NCI-H524 treated with DMSO at 0.1 percent for 48 hours (cell line): ENCODE measurements at places on chromosomes 12 and 14.

- no peak for DNase-seq
Measured at GRCh38 chr14:91272341-91273272, 28.1 kb upstream of the GPR68 start.

- no peak for DNase-seq
Measured at GRCh38 chr12:26941215-26941594, 2.9 kb downstream of the FGFR1OP2 start.

DNA sequence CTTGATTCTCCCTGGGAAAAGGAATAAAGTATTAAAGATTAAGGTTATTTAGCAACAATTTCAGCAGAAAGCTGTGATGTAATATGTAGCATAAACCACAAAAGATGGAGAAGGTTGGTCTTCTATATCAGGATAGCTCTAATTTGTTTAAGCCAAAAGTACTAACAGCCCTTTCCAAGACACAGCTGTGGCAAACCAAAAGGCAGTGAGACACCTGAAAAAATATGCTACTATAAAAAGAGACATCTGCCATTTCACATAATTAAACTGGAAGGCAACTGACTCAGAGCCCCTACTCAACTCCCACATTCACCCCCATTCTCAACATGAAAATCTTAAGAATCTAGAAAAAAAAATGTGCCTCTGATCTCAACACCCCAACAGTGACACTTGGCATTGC lies 390.2 kb upstream of the PRICKLE1 start:
- DNase-seq: no peak

DNA sequence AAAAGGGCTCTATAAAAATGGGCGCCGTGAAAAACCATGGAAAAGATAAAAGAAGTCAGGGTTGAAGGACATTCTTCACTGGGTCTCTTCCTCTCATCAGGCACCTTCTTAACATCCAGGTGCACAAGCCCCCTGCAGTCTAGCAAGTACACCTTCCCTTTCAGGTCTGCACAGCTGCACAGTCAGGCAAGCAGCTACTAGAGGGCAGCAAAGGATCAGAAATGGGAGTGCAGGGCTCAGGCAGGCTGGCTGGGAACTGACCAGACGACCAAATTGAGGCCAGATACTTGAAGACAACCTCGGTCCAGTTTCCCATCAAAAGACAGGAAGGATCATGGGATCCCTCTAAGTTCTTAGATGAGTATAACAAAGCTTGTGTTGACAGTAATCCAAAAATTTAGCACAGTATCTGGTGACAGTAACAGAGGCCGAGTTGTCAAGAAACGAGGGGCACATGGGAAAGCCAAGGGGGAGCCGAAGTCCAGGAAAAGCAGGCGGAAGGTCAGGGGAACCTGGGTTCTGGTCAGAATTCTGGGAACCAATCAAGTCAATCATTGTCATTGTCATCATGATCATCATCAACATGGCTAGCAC lies 10.1 kb upstream of the GRIP1 start:
- peak; percentile 14 for DNase-seq

DNA sequence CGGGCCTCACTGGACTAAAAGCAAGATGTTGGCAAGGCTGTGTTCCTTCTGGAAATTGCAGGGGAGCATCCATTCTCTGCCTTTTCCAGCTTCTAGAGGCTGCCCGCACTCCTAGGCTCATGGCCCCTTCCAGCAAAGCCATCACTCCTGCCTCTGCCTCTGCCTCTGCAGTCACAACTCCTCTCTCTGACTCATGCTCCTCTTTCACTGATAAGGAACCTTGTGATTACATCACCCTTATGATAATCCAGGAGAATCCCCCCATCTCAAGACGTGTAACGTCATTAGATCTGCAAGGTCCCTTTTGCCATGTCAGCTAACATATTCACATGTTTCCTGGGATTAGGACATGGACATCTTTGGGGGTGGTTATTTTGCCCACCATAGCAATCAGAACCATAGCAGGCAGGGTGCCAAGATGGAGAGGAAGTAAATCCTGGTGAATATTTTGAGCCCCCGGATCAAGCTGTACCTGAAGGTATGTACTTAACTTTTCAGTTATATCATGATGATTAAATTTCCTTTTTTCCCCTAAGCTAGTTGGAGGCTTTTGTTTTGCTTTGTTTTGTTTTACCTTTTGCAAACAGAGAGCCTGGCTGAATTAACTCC lies 123.6 kb downstream of the SCARB1 start:
- DNase-seq: no peak

DNA sequence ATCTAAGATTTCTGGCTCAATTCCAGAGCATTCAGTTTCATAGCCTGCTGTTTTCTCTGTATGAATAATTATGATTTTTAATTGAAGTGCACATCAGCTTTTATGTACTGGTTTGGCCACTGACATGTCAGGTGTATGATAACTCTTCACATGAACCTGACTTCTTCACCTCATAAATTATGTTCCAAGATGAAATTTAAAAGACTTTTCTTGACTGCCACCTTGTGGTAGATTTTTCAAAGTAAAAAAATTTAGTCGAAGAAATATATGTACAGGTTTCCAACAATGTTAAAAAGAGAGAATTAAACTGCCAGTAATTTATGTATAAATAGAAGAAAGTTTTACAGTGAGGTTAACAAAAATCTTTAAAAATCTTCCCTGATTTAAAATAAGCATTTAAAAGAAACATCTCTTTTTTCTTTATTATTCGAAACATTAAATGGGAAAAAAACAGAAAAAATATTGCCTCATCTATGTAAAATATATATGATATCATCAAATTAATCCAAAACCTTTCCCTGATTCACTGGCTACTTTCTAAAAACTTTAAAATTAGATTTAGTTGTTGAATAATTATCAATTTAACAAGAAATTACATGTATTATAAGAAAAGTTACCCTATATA lies 124.9 kb upstream of the ATXN7L3B start:
- DNase-seq: no peak

GRCh38 chr14:103530390-103530789 lies 1.4 kb downstream of the TRMT61A start:
- DNase-seq: no peak

DNA sequence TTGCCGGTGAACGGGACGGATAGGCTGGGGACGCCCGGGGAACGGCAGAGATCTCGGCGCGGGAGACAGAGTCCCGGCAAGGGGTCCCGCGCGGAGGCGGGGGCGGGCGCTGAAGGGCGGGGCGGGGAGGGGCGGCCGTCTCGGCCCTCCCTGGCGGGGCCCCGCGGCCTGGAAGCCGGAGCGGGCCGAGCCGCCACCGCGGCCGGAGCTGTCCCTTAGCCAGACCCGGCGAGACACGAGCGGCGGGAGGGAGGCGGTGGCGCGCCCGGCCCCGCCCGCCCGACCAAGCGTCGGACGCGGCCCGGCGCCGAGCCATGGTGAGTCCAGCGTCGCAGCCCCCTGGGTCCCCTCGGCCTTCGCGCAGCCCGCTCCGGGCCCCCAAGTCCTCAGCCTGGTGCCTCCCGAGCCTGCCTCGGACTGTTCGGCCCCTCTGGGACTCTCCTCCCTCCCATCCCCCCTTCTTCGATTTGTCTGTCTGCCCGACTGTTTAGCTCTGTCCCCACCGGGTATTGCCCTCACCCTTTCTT lies at the start of gene ARHGEF40:
Gene ARHGEF40, plus strand, starts transcription at position 222 of the 527 bp plus-strand sequence. Its CDS starts 93 bp downstream, at position 315.
- no peak for DNase-seq

- no peak for DNase-seq
Measured at GRCh38 chr12:85424581-85425348, 144.7 kb downstream of the ALX1 start.

DNA sequence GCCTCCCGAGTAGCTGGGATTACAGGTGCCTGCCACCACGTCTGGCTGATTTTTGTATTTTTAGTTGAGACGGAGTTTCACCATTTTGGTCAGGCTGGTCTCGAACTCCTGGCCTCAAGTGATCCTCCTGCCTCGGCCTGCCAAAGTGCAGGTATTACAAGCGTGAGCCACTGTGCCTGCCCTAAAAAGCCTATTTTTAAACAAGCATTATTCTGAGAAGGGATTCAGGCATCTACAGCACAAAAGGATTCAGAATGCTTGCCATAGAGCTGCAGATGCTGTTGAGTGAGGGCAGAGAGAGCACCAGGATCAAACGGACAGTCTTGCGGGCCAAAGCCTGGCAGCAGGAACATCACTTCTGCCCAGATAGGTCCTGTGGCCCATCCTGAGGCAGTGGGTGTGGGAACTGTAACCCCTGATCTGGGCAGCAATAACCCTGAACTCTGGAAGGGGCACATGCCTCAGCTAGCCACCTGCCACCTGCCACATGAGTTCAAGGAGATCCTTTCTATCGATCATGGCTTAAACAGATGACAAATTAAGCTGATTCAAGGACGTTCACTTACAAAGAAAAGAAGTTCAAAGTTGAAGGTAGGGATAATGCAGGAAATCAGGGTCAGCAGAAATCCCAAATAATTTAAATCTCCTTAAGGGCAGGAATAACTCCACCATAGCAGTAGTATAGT lies 16.8 kb upstream of the SNX6 start:
- DNase-seq: no peak

GRCh38 chr12:48640854-48641253 lies 41.2 kb downstream of the KANSL2 start:
- no peak for DNase-seq

DNA sequence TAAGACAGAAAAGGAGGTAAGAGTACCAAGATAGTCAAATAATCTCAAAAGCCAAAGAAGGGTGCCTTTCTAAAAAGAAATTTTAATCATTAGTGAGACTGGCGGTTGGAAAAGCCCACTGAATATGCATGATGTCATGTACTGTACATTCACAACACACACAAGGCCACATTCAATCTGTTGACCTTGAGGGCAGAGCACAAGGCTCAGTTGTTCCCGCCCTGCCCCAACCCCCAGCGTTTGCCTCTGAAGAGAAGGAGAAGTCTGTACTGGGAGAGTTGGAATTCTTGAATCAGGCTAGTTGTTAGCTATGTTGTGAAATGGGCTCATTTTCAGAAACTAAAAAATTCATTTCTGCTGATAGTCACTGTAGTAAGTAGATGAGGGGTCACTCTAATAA lies 50.2 kb upstream of the NID2 start:
- DNase-seq: no peak

GRCh38 chr12:59182191-59182590 lies 261.9 kb upstream of the LRIG3 start:
- DNase-seq: no peak

GRCh38 chr12:122318607-122319605 lies 52.6 kb upstream of the VPS33A start:
- DNase-seq: no peak

GRCh38 chr12:51393676-51394545 lies 2.7 kb upstream of the GALNT6 start:
- no peak for DNase-seq

GRCh38 chr12:106841510-106842302 lies 67.2 kb downstream of the RIC8B start:
- no peak for DNase-seq

GRCh38 chr14:54278087-54278486 lies 118.7 kb upstream of the CDKN3 start:
- no peak for DNase-seq

DNA sequence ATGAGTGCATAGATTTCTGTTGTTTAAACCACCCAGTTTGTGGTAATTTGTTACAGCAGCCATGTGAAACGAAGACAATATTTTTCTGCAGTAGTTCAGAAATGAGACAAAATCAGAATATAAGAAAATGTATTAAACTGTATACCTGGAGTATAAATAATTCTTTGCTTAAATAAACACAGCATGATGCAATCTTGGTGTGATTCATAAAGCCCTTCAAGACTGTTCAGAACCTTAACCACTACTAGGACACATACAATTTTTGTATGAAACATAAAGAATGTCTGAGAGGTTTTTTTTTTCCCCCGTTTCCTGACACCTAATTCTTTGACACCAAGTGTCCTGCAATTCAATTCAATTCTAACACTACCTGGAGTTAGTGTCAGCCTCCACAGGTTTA lies 10.5 kb downstream of the C12orf75 start:
- no peak for DNase-seq

- DNase-seq: no peak
Measured at GRCh38 chr12:89098441-89099112, 253.7 kb downstream of the DUSP6 start.

DNA sequence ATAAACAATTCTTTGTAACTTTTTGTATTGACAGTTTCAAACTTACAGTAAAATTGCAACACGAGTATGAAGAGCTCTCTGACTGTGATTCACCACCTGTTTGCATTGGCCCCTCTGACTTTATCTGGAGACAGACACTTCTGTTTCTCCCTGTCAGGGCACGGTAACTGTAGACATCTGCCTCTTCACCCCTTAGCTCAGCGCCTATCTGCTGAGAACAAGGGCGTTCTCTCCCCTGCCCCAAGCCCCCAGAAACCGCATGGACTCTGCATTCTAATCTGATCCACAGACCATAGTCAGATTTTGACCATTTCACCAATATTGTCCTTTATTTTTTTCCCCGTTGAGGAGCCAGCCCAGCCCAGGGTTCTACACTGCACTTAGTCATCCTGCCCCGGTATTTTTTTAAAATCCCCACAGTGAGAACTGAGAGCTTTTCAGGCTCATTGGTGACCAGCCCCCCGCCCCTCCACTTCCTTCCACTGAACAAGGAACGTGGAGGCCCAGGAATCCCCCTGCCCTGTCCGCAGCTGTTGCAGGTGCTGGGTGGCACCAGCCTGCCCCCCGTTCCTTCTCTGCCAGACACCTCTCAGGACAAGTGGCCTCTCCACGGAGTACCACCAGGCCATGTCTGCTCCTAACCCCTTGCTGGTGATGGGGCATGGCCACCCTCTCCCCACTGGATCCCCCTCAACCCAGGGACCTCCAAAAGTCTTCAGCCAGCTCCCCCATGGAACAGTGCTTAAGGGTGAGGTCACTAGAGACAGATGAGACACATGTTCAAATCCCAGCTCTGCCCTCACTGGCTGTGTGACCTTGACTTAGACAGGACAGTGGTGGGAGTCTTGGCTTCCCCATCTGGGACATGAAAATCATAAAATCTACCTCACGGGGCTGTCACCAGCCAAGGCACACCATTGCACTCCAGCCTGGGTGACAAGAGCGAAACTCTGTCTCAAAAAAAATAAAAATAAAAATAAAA lies 11.2 kb downstream of the RHOF start:
- DNase-seq: no peak

GRCh38 chr12:105595440-105595839 lies 264.9 kb downstream of the C12orf75 start:
- no peak for DNase-seq

DNA sequence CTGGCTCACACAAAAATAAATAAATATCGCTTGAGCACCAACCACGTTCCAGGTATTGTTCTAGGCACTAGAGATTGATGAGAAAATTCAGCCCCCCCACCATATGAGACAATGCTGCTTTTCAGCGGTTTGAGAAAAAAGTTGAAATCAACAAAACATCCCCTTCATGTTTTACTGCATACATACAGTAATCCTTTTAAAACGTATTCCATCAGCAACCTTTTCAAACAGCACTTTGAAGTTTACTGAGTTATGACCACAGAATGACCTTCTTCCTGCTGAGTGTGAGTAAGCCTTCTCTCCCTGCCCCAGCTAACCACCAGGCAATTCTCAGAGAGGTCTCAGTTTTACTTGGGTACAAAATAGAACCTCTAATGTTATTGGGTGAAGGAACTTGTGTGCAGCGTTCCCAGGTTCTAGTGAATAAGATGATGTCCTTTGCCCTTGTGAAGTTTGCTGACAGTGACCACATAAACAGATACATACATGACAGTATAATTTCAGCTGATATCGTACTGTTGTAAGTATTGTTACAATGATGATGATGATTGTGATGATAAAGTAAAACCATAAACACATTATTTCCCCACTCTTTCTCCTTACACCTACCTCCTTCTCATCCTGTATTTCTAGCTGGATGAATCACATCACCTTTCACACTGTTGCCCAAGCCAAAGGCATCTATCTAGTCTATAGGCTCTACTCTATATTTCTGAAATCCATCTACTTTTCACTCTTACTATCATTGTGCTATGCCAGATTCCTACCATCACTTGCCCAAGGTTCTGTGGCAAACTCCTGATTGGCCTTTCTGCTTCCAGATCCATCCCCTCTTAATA lies 124.4 kb upstream of the KRR1 start:
- no peak for DNase-seq

- DNase-seq: no peak
Measured at GRCh38 chr12:125151284-125151683, 86.0 kb downstream of the AACS start.
